ENCODE measurements at places on chromosomes 2 and 18. TPM values are rescaled to one million over a fixed set of nuclear protein-coding genes. Genes with fewer than 3 reads are reported as not detected.
A peak's percentile ranks its signal among the peaks of the same experiment; 100 is the strongest.

ASB18 gene
- total RNA-seq: 0.15 TPM

IL36RN gene
- total RNA-seq: not detected

DNAH6 gene
- not detected for total RNA-seq

ZNF521 gene
- total RNA-seq: 0.04 TPM

IL36B gene
- total RNA-seq: not detected

FAM237A gene
- not detected for total RNA-seq

GREB1L gene
- 6.3 TPM for total RNA-seq

SPATA3 gene
- not detected for total RNA-seq

ABCA12 gene
- not detected for total RNA-seq

TSPYL6 gene
- total RNA-seq: not detected

BCL11A gene
- total RNA-seq: 3.1 TPM

CXCR1 gene
- total RNA-seq: not detected

CNGA3 gene
- total RNA-seq: not detected

DNAH7 gene
- 1.9 TPM for total RNA-seq

- H3K36me3 ChIP-seq: peaks cover 4% of the 10 kb centered on the region
- peaks cover 17% of the 10 kb centered on the region for H3K4me1 ChIP-seq
- 0 out of 2 replicates have a peak overlapping the region, but pooled peaks have one; percentile 19 for H3K27ac ChIP-seq
- H3K27me3 ChIP-seq: no peaks in the 10 kb centered on the region
These were observed 7.4 kb downstream of the CTDSP1 start for GRCh38 chr2:218406949-218407618.

DNA sequence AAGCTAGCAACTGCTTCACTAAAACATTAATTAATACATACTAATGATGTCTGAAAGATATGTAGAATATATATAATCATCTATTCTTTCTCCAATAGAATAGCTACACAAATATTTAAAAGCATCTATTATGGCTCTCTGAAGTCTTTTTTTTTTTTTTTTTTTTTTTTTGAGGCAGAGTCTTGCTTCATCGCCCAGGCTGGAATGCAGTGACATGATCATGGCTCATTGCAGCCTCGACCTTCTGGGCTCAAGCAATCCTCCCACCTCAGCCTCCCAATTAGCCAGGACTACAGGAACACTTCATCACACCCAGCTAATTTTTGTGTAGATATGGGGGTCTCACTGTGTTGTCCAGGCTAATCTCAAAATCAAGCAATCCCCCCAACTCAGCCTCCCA is 120.4 kb upstream of the KYNU start:
- DNase-seq: no peak
- H3K36me3 ChIP-seq: no peaks in the 10 kb centered on the region
- H3K4me1 ChIP-seq: peaks cover 24% of the 10 kb centered on the region
- H3K27me3 ChIP-seq: no peaks in the 10 kb centered on the region
- H3K4me3 ChIP-seq: no peak overlapping the region

- DNase-seq: no peak
- H3K36me3 ChIP-seq: no peaks in the 10 kb centered on the region
- H3K27me3 ChIP-seq: no peaks in the 10 kb centered on the region
- peak overlapping the region; percentile 72 for H3K27ac ChIP-seq
These were observed 52.6 kb downstream of the PMAIP1 start for GRCh38 chr18:59952283-59953007.

DNA sequence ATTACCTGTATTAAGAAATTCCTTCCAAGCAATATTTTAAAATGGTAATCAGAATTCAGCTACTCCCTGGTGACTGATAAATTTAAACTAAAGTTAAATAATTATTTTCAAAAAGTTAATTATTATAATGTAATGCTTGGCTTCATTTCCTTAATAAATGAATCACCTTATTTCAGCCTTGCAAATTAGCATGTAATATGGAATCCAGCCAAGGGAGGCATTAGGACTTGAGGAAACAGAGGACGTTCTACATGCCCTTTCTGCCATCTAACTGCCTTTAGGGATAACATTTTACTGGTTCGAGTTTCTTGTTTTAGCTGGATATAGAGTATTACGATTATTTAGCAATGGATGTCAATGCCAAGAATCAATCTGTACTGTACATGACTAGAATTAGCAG is 636.3 kb downstream of the TSN start:
- H3K27me3 ChIP-seq: no peaks in the 10 kb centered on the region
- H3K27ac ChIP-seq: no peak overlapping the region
- no peak for DNase-seq
- no peaks in the 10 kb centered on the region for H3K36me3 ChIP-seq
- H3K4me1 ChIP-seq: no peaks in the 10 kb centered on the region

GRCh38 chr18:48896875-48897511 is 53.8 kb downstream of the SMAD7 start:
- DNase-seq: peak; percentile 24
- no peaks in the 10 kb centered on the region for H3K36me3 ChIP-seq
- H3K4me3 ChIP-seq: no peak overlapping the region
- H3K4me1 ChIP-seq: peaks cover 6% of the 10 kb centered on the region
- no peaks in the 10 kb centered on the region for H3K27me3 ChIP-seq

DNA sequence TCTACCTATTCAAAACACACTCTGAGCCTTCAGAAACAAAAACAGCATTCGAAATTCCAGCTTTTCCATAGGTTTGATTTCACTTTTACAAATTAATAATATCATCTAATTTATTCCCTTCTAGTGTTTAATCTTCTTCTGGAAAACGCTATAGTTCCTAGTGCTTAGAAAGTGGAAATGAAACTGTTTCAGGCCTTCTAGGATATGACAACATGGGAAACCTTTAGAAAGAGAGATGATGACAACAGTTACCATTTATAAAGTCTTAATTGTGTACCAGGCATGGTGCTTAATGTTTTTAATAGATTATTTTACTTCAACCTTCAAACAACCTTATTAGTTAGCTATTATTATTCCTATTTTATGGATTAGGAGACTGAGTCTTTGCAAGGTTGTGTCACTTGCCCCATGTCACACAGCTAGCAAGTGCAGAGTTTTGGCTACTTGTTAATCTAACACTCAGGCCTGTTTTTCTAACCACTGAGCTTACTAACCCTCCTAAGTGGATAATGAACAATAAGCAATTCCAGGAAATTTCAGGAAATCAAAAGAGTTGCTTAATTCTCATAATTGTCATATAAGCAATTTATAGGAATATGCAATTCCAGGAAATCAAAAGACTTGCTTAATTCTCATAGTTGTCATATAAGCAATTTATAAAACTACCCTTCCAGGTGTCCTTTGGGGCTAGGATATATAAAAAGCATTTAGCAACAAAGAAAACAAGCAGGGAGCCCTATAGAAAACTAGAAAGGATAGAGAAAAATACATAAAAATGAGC is 206.0 kb downstream of the ZNF521 start:
- peaks cover 35% of the 10 kb centered on the region for H3K27me3 ChIP-seq
- no peaks in the 10 kb centered on the region for H3K36me3 ChIP-seq

DNA sequence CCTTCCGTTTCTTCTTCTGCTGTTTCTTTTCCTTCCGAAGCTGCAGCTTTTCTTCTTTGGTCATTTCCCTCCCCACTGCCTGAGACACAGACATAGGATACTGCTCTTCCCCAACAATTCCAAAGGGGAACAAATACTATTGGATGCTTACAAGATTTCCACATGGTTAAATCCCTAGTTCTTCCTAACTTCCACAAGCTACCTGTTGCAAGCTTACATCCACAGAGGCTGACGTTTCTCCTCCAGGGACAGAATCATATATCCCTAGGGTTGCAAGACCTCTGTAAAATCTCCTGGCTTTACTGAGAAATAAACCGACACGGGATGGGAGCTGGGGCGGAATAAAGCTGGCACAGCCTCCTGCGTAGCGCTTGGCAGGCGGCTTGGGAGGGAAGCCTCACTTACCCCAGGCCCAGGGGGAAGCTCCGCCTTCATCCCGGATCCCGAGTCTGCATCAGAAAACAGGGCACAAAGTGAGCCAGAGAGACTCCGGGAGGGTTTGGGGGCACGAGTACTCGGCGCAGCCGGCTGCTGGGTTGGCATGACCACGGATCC is 590 bp downstream of the EIF2B4 start:
- H3K4me1 ChIP-seq: peaks cover 35% of the 10 kb centered on the region
- DNase-seq: peak; percentile 54
- peak overlapping the region; percentile 76 for H3K4me3 ChIP-seq
- H3K36me3 ChIP-seq: peaks cover 27% of the 10 kb centered on the region

- no peak for DNase-seq
- H3K27ac ChIP-seq: no peak overlapping the region
- H3K4me1 ChIP-seq: no peaks in the 10 kb centered on the region
These were observed 132.1 kb upstream of the STON1 start for GRCh38 chr2:48397846-48398245.

DNA sequence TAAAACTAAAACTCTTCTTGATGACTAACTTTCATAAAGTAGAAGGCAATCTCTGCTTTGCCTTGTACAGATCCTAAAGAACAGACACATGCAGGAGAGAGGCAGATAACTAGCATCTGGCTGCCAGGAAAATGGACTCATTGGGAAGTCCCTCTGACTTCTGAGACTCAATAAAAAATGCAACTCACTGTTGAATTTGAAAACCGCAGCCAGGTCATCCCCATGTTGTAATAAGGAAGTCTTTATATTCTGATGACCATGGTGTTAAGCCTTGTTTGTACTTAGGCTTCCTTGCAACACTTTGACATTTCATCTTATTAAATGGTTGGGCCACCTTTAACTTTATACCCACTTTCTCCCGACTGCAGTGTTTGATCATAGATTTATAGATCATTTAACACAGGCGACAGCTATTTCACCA is 375.1 kb upstream of the KCNH7 start:
- peak; percentile 81 for DNase-seq
- H3K36me3 ChIP-seq: no peaks in the 10 kb centered on the region
- peaks cover 12% of the 10 kb centered on the region for H3K27me3 ChIP-seq
- peak overlapping the region; percentile 73 for H3K27ac ChIP-seq
- peaks cover 27% of the 10 kb centered on the region for H3K4me1 ChIP-seq
- H3K4me3 ChIP-seq: no peak overlapping the region

DNA sequence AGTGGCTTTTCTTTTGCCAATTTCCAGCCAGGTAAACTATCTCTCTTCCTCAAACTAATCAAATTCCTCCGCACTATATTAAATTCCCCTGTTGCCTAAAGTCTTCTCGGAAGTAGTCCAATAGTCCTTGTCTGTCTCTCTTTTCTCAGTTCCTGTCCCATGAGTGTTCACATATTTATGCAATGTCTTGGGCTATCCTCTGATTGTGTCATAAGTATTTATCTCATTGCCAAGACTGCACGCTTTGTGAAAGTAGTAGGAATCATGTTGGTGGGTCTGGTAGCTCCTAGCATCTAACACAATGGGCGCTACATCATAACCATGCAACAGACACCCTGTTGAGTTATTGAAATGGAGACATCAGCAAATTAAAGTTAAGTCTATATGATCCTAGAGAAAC is 59.9 kb upstream of the POU3F3 start:
- DNase-seq: no peak
- peaks cover 42% of the 10 kb centered on the region for H3K27me3 ChIP-seq
- H3K36me3 ChIP-seq: no peaks in the 10 kb centered on the region
- no peak overlapping the region for H3K27ac ChIP-seq

GRCh38 chr2:233179848-233180366 is 71.6 kb upstream of the ATG16L1 start:
- H3K27me3 ChIP-seq: no peaks in the 10 kb centered on the region
- no peak overlapping the region for H3K27ac ChIP-seq
- no peaks in the 10 kb centered on the region for H3K4me1 ChIP-seq
- no peaks in the 10 kb centered on the region for H3K36me3 ChIP-seq
- DNase-seq: no peak

GRCh38 chr2:238415036-238415764 is 11.5 kb upstream of the ASB1 start:
- no peak for DNase-seq
- H3K27ac ChIP-seq: no peak overlapping the region
- H3K27me3 ChIP-seq: no peaks in the 10 kb centered on the region
- no peaks in the 10 kb centered on the region for H3K36me3 ChIP-seq

GRCh38 chr18:55998071-55998522 is 410.1 kb upstream of the TCF4 start:
- H3K27ac ChIP-seq: no peak overlapping the region
- DNase-seq: no peak
- no peak overlapping the region for H3K4me3 ChIP-seq
- H3K4me1 ChIP-seq: no peaks in the 10 kb centered on the region

- H3K4me3 ChIP-seq: no peak overlapping the region
- no peak overlapping the region for H3K27ac ChIP-seq
- no peaks in the 10 kb centered on the region for H3K4me1 ChIP-seq
- no peaks in the 10 kb centered on the region for H3K27me3 ChIP-seq
These were observed 86.5 kb upstream of the DTNA start for GRCh38 chr18:34623557-34623956.

DNA sequence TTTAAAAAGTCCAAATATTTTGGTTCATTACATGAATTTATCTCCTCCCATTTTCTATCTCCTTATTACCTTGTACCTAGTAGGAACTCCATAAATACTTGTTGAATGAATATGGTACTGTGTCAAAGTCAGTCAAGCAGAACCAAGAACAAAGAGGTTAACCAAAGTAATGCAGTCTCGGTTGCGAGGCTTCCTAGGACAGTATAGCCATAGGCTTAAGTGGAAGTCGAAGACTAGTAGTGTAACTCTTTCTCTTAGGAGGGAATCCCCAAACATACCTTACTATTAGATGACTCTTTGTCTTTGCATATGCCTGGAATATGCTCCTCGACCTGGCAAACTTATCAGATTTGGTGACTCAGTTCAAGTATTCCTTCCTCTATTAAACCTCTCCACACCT is 4.8 kb downstream of the LIPT1 start:
- peaks cover 11% of the 10 kb centered on the region for H3K36me3 ChIP-seq
- H3K4me3 ChIP-seq: no peak overlapping the region
- DNase-seq: peak; percentile 64
- peaks cover 18% of the 10 kb centered on the region for H3K4me1 ChIP-seq

- no peaks in the 10 kb centered on the region for H3K27me3 ChIP-seq
- H3K4me3 ChIP-seq: no peak overlapping the region
- no peaks in the 10 kb centered on the region for H3K36me3 ChIP-seq
- DNase-seq: peak; percentile 7
These were observed 1100.2 kb downstream of the CBLN2 start for GRCh38 chr18:71443706-71444480.

- H3K27ac ChIP-seq: no peak overlapping the region
- no peaks in the 10 kb centered on the region for H3K27me3 ChIP-seq
- DNase-seq: no peak
These were observed 13.2 kb upstream of the MYO1B start for GRCh38 chr2:191231995-191232394.

DNA sequence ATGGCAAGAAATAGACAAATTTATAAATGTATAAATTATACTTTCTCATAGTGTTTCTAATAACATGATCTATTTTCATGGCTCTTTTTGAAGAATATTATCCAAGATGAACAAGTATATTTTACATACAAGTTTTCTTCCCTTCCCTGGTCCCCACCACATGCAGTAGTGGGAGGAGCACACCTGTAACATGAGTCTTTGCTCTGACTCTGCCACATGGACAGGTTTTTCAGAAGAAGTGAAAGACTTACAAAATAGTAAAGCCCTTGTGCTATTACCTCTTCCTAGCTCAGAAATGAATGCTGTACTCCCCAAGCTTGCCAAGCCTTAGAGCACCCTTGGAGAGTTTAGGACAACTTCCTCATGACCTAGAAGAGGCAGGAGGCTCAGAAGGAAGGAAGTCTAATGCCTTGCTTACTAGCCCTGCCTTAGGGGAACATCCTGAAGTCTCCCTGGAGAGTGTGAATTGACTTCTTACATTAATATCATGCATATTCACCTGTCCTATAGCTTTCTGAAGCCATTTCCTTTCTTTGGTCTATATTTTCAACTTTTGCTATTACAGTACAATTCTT is 18.4 kb downstream of the MXD1 start:
- H3K36me3 ChIP-seq: peaks cover 18% of the 10 kb centered on the region
- H3K4me1 ChIP-seq: peaks cover 40% of the 10 kb centered on the region
- H3K4me3 ChIP-seq: peak overlapping the region; percentile 41
- peak overlapping the region; percentile 93 for H3K27ac ChIP-seq
- peak; percentile 29 for DNase-seq
